ENCODE measurements at places on chromosomes 1 and 21. TPM values are rescaled to one million over a fixed set of nuclear protein-coding genes. Genes with fewer than 3 reads are reported as not detected.

The EFNA1 gene
- 10.5 TPM for total RNA-seq

The CFHR5 gene
- total RNA-seq: not detected

The RHEX gene
- 0.52 TPM for total RNA-seq

The FCN3 gene
- 1.3 TPM for total RNA-seq

The GBP7 gene
- total RNA-seq: not detected

The AZIN2 gene
- total RNA-seq: 1.0 TPM

The TENT5C gene
- 30.0 TPM for total RNA-seq

The LIPI gene
- not detected for total RNA-seq

DNA sequence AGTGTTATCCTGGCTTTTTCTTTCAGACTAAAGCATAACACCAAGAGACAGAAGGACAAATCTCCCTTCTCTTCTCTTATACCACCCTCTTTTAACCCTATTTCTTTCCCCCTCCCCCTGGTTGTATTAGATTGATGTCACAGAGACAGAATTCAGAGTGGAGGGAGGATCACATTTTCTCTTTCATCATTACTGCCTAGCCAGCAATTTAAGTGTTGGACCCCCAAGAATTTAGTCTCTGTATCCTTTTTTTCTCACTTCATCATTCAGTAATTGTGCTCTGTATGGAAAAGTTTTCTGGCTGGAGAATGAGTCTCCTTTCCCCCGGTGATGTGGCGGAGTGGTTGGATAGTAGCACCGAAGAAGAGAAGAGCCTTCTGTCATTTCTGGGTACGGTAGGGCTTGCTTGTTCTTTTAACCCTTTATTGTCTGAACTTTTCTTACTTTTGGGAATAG is 124.8 kb downstream of the CLEC20A start:
- H3K36me3 ChIP-seq: no peaks in the 10 kb centered on the region
- no peaks in the 10 kb centered on the region for H3K4me1 ChIP-seq
- no peak overlapping the region for H3K4me3 ChIP-seq
- no peaks in the 10 kb centered on the region for H3K27me3 ChIP-seq
- no peak for DNase-seq

- peaks cover 8% of the 10 kb centered on the region for H3K4me1 ChIP-seq
- H3K27ac ChIP-seq: no peak overlapping the region
- no peaks in the 10 kb centered on the region for H3K27me3 ChIP-seq
- H3K36me3 ChIP-seq: no peaks in the 10 kb centered on the region
Observed at GRCh38 chr21:25913479-25913878, 178.7 kb downstream of the GABPA start.

- no peaks in the 10 kb centered on the region for H3K36me3 ChIP-seq
- H3K4me3 ChIP-seq: no peak overlapping the region
- no peaks in the 10 kb centered on the region for H3K4me1 ChIP-seq
- no peak overlapping the region for H3K27ac ChIP-seq
- H3K27me3 ChIP-seq: no peaks in the 10 kb centered on the region
Observed at GRCh38 chr1:178733972-178734371, 8.9 kb downstream of the RALGPS2 start.

GRCh38 chr1:22444856-22445255 is 6.8 kb upstream of the ZBTB40 start:
- no peak for DNase-seq
- no peak overlapping the region for H3K27ac ChIP-seq
- H3K36me3 ChIP-seq: no peaks in the 10 kb centered on the region
- H3K4me3 ChIP-seq: no peak overlapping the region

DNA sequence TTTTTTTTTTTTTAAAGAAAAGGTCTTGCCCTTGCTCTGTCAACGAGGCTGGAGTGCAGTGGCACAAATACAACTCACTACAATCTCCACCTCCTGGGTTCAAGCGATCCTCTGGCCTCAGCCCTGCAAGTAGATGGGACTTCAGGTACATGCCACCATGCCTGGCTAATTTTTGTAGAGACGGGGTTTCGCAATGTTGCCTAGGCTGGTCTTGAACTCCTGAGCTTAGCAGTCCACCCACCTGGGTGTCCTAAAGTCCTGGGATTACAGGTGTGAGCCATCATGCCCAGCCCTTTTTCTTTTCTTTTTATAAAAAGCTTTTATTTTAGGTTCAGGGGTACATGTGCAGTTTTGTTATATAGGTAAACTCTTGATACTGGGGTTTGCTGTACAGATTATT is 47.2 kb downstream of the TLR5 start:
- H3K4me1 ChIP-seq: no peaks in the 10 kb centered on the region
- DNase-seq: no peak
- H3K36me3 ChIP-seq: no peaks in the 10 kb centered on the region
- H3K27me3 ChIP-seq: no peaks in the 10 kb centered on the region
- no peak overlapping the region for H3K4me3 ChIP-seq
- H3K27ac ChIP-seq: no peak overlapping the region

- H3K4me1 ChIP-seq: peaks cover 5% of the 10 kb centered on the region
- H3K36me3 ChIP-seq: no peaks in the 10 kb centered on the region
- DNase-seq: no peak
- no peaks in the 10 kb centered on the region for H3K27me3 ChIP-seq
- no peak overlapping the region for H3K27ac ChIP-seq
Observed at GRCh38 chr1:229253151-229253974, 17.5 kb upstream of the RAB4A start.

GRCh38 chr1:8472668-8473067 is 154.8 kb downstream of the SLC45A1 start:
- no peaks in the 10 kb centered on the region for H3K36me3 ChIP-seq
- peaks cover 17% of the 10 kb centered on the region for H3K4me1 ChIP-seq
- no peak for DNase-seq
- no peak overlapping the region for H3K4me3 ChIP-seq

DNA sequence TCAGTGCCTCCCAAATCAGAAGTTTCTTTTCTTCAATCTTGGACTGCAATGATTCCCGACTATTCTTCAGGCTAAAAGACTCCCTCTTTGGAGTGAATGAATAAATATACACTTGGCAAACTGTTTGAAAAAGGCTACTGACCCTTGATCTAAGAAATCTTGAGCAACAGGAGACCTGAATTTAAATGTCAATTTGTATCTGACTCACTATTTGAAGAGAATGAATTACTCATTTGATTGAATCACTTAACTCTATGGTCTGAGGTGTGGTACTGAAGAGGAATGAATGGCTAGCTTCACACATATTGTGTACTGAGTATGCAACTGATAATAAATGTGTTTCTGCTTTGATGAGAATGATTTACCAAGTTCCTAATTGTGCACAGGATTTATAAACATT is 4.6 kb upstream of the SMG7 start:
- no peaks in the 10 kb centered on the region for H3K27me3 ChIP-seq
- no peaks in the 10 kb centered on the region for H3K4me1 ChIP-seq
- DNase-seq: no peak
- H3K27ac ChIP-seq: no peak overlapping the region
- H3K36me3 ChIP-seq: no peaks in the 10 kb centered on the region
- no peak overlapping the region for H3K4me3 ChIP-seq

GRCh38 chr1:10001016-10001665 is 4.1 kb downstream of the RBP7 start:
- H3K4me1 ChIP-seq: peaks cover 15% of the 10 kb centered on the region
- no peak for DNase-seq
- no peak overlapping the region for H3K27ac ChIP-seq
- H3K4me3 ChIP-seq: no peak overlapping the region
- no peaks in the 10 kb centered on the region for H3K36me3 ChIP-seq
- H3K27me3 ChIP-seq: no peaks in the 10 kb centered on the region

DNA sequence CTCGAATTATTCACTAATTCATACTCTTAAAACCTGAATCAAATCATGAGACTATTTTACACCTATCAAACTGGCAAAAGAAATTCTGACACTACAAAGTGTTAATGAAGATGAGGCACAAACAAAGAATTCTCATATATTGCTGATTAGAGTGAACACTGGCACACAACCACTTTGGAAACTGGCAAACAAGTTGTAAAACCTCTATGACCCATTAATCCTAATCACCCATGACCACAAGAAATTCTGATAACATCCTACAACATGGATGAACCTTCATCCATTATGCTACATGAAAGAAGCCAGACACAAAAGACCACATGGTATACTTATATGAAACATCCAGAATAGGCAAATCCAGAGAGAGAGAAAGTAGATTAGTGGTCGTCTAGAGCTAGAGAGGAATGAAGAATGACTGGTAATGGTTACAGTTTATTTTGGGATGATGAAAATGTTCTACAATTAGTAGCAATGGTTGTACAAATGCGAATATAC is 8.5 kb downstream of the GPBP1L1 start:
- no peaks in the 10 kb centered on the region for H3K36me3 ChIP-seq
- no peak overlapping the region for H3K4me3 ChIP-seq
- no peak for DNase-seq
- peaks cover 90% of the 10 kb centered on the region for H3K4me1 ChIP-seq
- no peaks in the 10 kb centered on the region for H3K27me3 ChIP-seq

DNA sequence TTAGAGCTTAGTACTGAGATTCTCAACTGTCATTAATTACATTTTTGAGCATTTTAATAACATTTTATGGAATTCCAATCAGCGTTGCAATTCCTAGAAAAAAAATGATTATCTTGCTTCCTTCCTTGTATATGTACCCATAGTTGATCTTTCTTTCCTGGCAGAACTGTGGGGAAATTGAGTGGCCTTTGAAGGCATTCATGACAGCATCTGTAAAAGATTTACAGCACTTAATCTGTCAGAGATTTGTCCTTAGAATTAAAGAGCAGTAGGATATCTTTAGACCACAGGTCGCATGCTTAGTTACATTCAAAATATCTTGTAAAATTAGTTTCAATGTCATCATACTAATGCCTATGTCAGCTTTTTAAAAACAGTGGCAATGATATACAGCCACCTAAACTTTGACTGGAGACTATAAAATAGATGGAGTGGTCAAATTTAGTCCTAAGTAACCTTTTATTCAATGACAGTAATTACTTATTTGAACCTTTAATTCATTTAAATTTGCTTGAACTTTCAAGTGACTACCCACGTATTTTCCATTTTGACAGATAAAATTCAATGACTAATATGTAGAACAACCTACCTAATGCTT is 692.0 kb downstream of the NCAM2 start:
- H3K4me1 ChIP-seq: no peaks in the 10 kb centered on the region
- no peaks in the 10 kb centered on the region for H3K36me3 ChIP-seq
- no peak for DNase-seq
- no peak overlapping the region for H3K4me3 ChIP-seq
- H3K27ac ChIP-seq: no peak overlapping the region
- H3K27me3 ChIP-seq: no peaks in the 10 kb centered on the region

GRCh38 chr1:147613506-147613905 is 56.8 kb downstream of the ACP6 start:
- H3K4me1 ChIP-seq: no peaks in the 10 kb centered on the region
- H3K27me3 ChIP-seq: no peaks in the 10 kb centered on the region
- H3K4me3 ChIP-seq: no peak overlapping the region
- H3K36me3 ChIP-seq: peaks cover 4% of the 10 kb centered on the region
- H3K27ac ChIP-seq: no peak overlapping the region

DNA sequence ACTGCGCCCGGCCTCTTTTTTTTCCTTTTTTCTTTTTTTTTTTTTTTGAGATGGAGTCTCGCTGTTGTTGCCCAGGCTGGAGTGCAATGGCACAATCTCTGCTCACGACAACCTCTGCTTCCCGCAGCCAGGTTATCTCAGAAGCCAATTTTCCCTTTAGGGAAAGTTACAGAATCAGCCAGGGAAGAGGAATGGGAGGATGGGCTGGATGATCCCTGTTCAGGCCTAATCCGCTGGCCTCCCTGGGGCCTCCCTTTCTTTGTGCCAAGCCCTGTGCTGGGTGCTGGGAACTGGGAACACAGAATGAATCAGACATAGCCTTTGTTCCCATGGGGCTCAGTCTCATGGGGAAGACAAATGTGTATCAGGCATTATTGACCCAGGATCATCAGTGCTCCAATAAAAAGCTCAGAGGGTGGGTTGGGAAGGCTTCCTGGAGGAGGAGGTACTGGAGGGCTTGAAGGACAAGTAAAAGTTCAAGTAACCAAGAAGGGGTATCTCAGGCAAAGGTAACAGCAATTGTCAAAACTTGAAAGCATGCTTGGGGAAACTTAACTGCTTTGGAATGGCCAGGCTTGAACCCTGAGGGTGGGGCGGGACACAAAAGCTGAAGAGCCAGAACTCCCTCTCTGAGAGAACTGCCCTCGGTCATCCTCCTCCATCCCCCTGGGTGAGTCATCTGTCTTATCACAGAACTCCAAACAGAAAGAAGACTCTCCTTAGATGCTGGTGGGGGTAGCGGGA is 14.3 kb downstream of the ECHDC2 start:
- no peak overlapping the region for H3K27ac ChIP-seq
- no peaks in the 10 kb centered on the region for H3K27me3 ChIP-seq
- no peak overlapping the region for H3K4me3 ChIP-seq
- DNase-seq: no peak
